ENCODE measurements at places on chromosomes 5 and 9.

DNA sequence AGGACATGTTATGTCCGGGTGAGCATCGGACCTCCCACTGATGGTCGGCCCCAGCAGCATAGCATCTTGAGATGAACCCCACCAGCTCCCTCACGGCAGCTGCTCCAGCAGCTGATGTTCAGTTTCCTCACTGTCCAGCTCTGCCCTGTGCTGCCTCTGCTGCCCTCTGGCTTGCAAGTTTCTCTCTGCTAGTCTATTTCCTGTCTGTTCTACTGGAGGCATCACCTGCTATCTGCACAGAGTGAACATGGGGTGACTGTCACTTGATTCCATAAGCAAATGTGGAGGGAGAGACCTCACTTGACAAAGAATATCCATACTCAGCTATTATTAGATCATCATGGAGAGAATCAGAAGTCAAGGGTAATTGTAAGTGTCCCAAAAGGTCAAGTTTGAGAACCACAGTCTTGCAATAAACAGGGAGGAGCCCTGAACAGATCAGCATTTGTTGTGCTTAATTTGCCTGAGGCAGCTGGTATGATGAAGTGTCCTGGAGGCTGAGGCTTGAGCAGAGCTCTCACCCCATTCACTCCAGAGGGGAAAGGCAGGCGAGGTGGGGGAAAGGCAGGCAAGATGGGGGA, 702.8 kb downstream of the SEMA5A start:
- H3K36me3 ChIP-seq = no peaks in the 10 kb centered on the region
- H3K27ac ChIP-seq = no peak overlapping the region
- H3K4me1 ChIP-seq = peaks cover 5% of the 10 kb centered on the region
- DNase-seq = peak; percentile 91
- H3K27me3 ChIP-seq = no peaks in the 10 kb centered on the region

DNA sequence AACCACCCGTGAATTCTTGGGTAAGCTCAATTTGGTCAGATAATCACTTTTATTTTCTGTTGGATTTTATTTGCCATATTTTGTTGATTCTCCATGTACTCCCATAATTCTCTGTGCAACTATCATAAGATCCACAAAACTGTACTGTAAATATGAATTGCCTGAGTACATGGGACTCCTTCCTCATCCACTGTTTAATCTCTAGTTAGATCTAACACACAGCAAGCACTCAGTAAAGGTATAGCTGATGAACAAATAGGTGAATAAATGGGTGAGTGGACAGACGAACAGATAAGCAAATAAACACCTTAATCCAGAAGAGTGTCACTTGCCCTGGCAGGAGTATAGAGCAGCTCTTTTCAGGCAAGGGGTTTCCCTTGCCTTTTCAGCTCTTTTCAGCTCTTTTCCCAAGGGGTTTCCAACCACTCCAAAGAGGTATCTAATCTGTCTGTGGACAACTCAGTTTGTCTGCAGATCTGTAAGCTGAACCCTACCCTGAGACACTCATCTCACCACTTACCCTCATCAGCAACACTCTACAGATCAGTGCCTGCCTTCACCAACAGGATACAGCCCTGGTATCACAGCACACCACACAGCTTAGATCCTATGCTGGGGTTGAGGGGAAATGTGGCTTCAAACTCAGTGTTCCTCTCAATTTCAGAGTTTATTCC, 51.2 kb downstream of the SIL1 start:
- DNase-seq = no peak
- no peaks in the 10 kb centered on the region for H3K27me3 ChIP-seq
- peaks cover 3% of the 10 kb centered on the region for H3K4me1 ChIP-seq

- H3K27ac ChIP-seq = no peak overlapping the region
- no peak overlapping the region for H3K4me3 ChIP-seq
- peaks cover 4% of the 10 kb centered on the region for H3K4me1 ChIP-seq
These were observed 12.5 kb upstream of the ZSWIM6 start for GRCh38 chr5:61319388-61320146.

- H3K36me3 ChIP-seq = no peaks in the 10 kb centered on the region
- no peak for DNase-seq
- no peaks in the 10 kb centered on the region for H3K4me1 ChIP-seq
- H3K27ac ChIP-seq = no peak overlapping the region
These were observed 70.6 kb downstream of the MAST4 start for GRCh38 chr5:66666778-66667177.

DNA sequence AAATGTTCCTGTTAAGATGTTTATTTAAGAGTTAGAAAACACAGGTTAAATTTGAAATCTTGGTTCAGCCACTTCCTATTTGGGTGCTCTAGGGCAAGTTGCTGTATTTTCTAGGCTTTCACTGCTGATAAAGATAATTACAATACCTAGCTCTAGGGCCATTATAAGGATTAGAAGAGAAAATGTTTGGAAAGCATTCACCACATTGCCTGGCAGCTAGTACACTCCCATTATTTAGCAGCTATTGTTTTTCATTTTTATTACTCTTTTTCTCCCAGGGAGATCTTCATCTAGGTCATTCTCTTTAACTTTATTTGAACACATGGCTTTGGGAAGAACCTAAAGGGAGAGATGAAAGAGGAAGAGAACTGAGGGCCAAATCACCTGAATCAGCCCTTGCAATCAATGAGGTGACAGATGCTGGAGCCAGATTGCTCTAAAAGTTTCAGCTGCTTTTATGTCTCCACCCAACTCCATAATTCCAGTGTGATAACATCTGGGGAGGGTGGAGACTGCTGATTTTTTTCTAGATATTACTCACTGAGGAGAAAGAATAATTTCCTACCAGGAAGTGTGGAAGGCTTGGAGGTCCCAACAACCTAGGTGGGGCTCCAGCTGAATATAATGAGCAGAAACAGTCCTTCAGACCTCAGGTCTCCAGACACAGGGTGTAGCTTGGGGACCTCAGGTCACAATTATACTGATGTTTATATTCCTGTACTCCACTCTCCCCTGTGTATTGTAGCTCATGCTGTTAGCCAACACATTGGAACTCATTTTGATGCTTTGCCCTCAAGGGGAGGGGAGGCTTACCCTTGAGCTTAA, 640.0 kb downstream of the RAB3C start:
- no peaks in the 10 kb centered on the region for H3K4me1 ChIP-seq
- no peaks in the 10 kb centered on the region for H3K27me3 ChIP-seq
- H3K36me3 ChIP-seq = no peaks in the 10 kb centered on the region

GRCh38 chr5:66551338-66551737, 44.9 kb upstream of the MAST4 start:
- no peaks in the 10 kb centered on the region for H3K4me1 ChIP-seq
- no peak overlapping the region for H3K4me3 ChIP-seq
- no peaks in the 10 kb centered on the region for H3K27me3 ChIP-seq
- no peak overlapping the region for H3K27ac ChIP-seq

DNA sequence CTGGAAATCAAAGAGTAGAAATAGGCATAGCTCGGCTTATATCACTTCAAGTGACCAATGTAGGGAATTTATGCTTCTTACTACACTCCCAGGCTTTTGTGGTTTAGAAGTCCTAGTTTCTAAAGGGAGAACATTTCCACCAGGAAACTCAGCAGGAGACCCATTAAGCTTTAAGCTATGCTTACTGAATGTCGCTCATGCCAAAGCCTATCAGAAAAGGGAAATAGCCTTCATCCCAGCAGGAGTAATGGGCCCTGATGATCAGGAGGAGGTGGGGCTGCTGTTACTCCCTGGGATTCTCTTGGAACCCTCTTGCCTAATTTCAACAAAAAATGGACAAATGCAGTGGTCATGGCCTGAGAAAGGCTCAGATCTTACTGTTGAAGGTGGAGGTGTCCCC, 54.5 kb upstream of the SEMA6A start:
- no peak overlapping the region for H3K27ac ChIP-seq
- no peak overlapping the region for H3K4me3 ChIP-seq
- H3K36me3 ChIP-seq = no peaks in the 10 kb centered on the region
- no peak for DNase-seq
- H3K4me1 ChIP-seq = no peaks in the 10 kb centered on the region
- no peaks in the 10 kb centered on the region for H3K27me3 ChIP-seq

DNA sequence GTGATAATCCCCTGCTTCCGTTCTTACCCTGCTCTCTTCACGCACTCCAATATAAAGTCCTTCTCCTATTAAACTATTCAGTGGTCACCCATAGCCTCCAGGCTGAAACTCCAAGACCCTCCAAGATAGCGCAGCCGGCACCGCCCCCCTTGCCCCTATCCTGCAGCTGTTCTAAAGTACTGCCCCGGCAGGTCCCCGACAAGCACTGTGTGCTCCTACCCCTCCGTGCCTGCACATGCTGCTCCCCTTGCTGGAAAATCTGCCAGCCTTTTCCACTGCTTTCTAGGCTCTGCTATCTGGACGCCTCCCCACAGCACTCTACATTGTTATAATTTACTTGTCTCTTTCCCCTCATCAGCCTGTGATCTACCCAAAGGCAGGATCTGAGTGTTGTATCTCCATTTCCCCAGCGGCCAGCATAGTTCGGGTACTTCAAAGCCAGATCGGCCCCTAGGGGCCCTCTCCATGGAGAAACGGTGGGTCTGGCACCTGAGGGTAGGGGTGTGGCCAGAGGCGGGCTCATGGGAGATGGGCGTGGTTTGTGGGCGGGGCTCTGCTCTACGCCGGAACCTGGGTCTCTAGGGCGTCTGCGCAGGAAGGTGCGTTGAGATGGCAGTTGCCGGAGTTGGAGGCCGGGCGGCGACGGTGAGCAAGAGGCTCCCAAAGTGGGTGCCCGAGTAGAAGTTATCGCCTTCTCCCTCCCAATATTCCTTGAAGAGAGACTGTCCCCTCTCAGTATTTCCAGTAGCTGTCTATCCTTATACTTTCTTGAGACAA, 83.5 kb upstream of the RUSC2 start:
- H3K4me1 ChIP-seq = no peaks in the 10 kb centered on the region
- H3K36me3 ChIP-seq = peaks cover 10% of the 10 kb centered on the region
- DNase-seq = peak; percentile 2
- no peak overlapping the region for H3K4me3 ChIP-seq
- peaks cover 7% of the 10 kb centered on the region for H3K27me3 ChIP-seq

DNA sequence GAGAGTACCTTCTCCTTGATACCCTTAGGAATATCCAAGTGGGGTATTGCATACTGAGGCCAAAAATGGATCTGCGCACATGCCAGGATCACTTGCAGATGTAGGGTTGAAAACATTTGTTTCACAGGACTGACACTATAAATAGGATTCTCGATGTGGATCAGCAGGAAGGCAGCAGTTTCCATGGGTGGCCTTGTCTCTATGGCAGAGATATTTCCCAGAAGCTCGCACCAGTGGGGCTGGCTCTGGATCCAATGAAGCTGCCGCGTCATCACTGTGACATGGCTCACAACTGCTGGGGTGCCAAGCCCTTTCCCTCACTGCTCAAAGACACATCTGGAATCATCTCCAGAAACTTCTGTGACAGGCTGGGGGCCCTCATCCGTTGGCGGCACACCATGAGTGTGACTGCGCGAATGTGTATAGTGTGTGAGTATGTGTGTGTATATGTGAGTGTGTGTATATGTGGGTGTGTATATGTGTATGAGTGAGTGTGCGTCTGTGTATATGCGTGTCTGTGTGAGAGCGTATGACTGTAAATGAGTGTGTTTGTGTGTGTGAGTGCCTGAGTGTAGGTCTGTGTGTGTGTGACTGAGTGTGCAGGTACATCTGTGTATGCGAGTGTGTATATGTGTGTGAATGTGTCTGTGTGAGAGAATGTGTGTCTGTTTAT, 182.5 kb downstream of the GAS1 start:
- no peak overlapping the region for H3K27ac ChIP-seq
- peaks cover 2% of the 10 kb centered on the region for H3K4me1 ChIP-seq
- no peaks in the 10 kb centered on the region for H3K36me3 ChIP-seq
- no peak for DNase-seq
- H3K27me3 ChIP-seq = no peaks in the 10 kb centered on the region
- H3K4me3 ChIP-seq = no peak overlapping the region

DNA sequence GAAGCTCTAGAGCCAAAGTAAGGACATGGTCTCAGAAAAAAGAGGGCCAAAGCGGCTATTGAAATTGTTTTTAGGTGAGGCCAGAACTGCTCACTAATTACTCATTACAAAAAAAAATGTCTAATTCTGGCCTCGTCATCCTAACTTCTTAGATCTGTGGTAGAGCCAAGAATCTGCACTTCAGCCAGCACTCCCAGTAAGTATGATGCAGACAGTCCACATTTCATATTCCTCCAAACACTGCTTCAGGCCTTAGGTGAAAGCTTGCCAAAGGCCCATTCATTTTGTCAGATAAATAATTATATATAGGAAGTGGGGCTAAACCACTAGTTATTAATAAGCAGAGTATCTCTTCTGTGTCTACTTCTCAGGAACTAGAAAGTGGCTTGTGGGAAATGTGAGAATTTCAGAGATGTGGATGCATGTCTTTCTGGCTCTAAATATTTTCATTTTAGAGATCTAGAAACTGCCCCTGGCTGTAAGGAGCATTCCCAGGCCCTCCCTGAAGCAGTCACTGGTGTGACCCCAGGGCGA, 554.0 kb downstream of the TLE4 start:
- no peak overlapping the region for H3K4me3 ChIP-seq
- DNase-seq = no peak
- no peaks in the 10 kb centered on the region for H3K36me3 ChIP-seq
- H3K27ac ChIP-seq = no peak overlapping the region

- H3K36me3 ChIP-seq = no peaks in the 10 kb centered on the region
- H3K4me3 ChIP-seq = no peak overlapping the region
- peak; percentile 54 for DNase-seq
- no peak overlapping the region for H3K27ac ChIP-seq
- no peaks in the 10 kb centered on the region for H3K27me3 ChIP-seq
- H3K4me1 ChIP-seq = no peaks in the 10 kb centered on the region
These were observed 207.1 kb upstream of the PAPPA start for GRCh38 chr9:115946530-115946929.

DNA sequence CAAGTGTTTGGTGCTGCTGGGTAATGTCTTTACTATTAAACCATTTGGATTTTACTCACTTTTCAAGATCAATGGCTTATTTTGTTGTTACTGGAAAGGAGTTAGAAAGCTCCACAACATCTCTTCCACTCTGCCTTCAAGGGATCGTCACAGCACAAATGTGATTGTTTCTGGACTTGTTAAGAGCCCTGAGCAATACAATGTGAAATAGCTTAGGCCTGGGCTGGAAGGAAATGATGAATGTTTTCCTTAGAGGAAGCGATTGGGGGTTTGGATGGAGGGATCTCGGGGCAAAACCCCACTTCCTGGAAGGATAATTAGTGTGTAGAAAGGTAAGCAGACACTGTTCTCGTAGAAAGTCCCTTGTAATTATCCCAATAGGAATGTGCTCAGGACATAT, 59.3 kb upstream of the MYO10 start:
- no peaks in the 10 kb centered on the region for H3K36me3 ChIP-seq
- H3K4me1 ChIP-seq = peaks cover 4% of the 10 kb centered on the region
- no peaks in the 10 kb centered on the region for H3K27me3 ChIP-seq
- no peak for DNase-seq
- H3K27ac ChIP-seq = no peak overlapping the region

- no peak for DNase-seq
- H3K27me3 ChIP-seq = peaks cover 9% of the 10 kb centered on the region
- H3K36me3 ChIP-seq = no peaks in the 10 kb centered on the region
These were observed 115.4 kb downstream of the EGFLAM start for GRCh38 chr5:38373743-38374142.

DNA sequence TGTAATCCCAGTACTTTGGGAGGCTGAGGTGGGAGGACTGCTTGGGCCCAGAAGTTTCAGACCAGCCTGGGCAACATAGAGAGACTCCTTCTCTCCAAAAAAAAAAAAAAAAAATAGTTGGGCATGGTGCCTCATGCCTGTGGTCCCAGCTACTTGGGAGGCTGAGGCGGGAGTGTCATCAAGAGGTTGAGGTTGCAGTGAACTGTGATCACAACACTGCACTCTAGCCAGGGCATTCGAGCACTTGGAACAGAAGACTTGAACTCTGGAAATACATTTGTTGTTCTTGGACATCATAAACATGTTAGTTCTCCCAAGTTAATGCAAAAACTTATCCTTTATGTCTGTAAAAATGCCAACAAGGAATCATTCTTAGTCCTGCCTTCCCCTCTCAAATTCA, 29.6 kb downstream of the EHMT1 start:
- no peak overlapping the region for H3K27ac ChIP-seq
- no peak overlapping the region for H3K4me3 ChIP-seq
- H3K4me1 ChIP-seq = no peaks in the 10 kb centered on the region
- H3K36me3 ChIP-seq = peaks cover 21% of the 10 kb centered on the region
